Daoy (cell line): ENCODE measurements at places on chromosomes 2 and 18.

- DNase-seq: no peak
Observed at GRCh38 chr18:56128153-56128791, 510.1 kb downstream of the TXNL1 start.

DNA sequence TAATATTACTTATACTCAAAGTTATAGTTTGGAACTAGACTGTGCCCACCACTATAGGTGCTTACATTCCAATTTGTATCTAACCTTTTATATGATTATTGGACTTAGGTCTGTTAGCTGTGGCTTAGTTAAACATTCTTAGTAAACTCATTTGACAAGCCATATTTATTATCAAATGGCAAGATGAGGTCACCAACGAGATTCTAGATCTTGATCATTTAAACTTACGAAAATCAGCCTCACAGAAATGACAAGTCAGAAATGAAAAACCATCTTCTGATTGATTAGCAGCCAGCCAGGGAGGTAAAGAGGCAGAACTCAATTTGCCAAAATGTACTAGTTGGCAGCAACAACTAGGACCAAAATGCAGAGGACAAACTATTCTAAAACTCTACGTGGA lies 100.4 kb upstream of the STK17B start:
- DNase-seq: no peak

DNA sequence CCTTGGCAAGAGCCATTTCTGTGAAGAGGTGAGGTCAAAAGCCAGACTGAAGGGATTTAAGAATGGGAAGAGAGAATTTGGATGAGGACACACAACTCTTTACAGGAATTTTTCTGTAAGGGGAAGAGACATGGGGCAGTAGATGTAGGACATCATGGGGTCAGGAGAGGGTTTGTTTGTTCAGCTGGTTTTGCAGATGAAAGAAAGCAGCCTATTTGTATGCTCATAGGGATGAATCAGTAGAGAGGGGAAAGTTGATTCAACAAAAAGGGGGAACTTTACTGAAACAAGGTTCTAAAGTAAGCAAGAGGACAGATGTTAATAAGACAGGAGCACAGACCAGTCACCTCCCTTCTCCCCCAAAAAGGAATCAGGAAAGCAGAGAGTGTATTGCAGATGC lies 11.2 kb downstream of the SCG2 start:
- no peak for DNase-seq

GRCh38 chr2:160039166-160039903 lies 23.1 kb downstream of the PLA2R1 start:
- peak; percentile 94 for DNase-seq

DNA sequence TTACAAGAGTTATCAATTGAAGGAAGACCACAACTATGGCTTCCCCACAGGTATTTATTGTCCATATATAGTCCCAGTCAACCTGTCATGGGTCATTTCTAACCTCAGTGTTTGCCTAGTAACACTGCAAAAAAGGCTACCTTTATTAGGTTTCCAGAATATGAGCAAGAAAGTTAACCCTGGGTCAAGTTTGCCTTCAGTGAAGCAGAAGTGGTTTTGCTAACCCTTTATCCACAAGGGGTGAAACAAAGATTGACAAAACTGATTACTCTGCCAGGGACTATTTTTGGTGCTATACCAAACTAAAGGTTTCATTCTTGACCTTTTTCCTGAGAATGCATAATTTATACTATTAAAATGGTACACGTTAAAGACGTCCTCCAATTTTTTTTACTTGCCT lies 28.8 kb downstream of the SP100 start:
- DNase-seq: no peak

GRCh38 chr18:35390951-35391700 lies 14.0 kb upstream of the ZNF396 start:
- no peak for DNase-seq

GRCh38 chr18:50446629-50447028 lies 71.8 kb downstream of the SKA1 start:
- no peak for DNase-seq

DNA sequence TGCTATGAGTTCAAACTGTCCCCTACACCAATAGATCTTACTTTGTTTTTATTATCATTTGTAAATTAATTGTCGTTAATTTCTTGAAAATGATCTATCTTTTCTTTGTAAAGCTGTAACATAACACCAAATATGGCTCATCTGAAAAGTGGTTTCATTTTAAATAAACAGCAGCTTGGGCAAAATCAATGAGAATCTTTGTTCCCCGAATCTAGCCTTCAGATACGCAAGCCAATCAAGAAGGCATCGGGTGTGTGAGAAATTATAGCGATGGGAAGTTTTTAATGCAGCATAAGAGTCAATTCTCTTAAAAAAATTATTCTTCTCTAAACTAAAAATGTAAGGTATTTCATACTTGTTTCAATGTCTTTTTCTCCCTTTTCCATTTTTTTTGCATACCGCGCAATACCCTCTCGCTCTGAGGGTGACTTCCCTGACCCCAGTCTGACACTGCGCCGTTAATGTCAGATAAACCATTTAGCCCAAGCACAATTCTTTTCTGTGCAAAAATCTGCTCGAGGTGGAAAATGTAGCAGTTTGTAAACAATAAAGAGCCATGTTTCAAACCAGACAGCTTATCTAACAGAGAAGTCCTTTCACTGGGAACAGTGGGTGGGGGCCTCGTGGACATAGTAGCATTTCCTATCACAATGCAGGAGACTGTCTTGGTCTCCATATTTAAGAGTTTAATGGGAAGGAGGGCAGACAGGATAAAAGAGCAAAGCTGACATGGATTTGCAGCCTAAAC lies 129.4 kb downstream of the TCF4 start:
- DNase-seq: no peak

GRCh38 chr18:11676867-11677266 lies 12.2 kb upstream of the GNAL start:
- peak; percentile 65 for DNase-seq

DNA sequence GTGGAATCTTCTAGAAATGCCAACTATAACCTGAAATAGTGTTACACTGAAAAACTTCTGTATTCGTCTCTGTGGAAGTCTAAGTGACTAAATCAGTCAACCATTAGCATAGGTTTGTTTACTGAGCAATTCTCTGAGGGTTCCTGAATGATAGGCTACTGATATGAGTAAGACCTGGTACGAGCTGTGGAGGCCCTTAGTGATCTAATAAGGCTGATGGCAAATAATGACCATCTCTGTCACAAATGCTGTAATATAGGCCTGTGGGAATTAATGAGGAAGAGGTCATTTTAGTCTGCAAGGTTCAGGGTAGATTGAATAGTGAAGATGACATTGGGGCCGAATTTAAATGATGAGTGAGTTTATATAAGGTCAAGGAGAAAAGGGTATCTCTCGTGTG lies 82.5 kb downstream of the MGAT5 start:
- no peak for DNase-seq

DNA sequence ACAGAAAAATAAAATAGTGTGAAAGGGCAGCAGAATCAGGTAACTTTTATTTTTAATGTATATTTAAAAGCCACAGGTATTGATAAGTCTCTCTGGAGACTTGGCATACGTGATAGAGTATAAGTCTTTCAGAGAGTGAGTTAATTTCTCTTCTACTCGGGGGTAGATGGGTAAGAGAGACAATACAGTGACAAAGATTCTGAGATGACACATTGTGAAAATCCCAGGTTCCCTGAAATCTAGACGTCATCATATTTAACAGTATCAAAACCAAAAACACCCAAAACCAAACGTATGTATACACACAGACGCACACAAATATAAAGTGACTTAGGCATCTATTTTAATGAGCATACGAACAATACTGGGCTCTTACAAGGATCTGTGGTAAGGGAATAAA lies 33.3 kb downstream of the NIF3L1 start:
- no peak for DNase-seq

GRCh38 chr2:219648963-219649362 lies 21.5 kb downstream of the SLC4A3 start:
- DNase-seq: no peak

- DNase-seq: no peak
Observed at GRCh38 chr2:23073056-23073455, 311.9 kb upstream of the KLHL29 start.

- no peak for DNase-seq
Observed at GRCh38 chr2:159912580-159912979, 114.6 kb upstream of the CD302 start.

DNA sequence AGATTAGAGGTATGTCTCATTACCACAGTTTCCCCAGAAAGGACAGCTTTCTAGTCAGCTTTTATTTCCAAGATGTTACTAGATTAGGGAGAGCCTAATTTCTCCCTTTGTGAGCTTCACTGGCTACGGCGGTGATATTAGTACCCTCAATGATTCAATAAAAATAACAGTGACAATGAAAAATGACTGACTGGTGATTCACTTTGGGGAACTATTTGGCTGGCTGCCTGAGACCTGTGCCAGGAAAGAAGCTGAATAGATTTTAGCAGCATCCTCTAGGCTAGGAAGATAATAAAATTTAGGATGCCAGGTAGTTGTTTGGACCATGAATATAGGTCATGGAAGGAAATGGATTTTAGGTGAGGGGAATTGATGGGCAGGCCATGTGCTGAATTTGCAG lies 178.7 kb downstream of the FMNL2 start:
- peak; percentile 81 for DNase-seq

DNA sequence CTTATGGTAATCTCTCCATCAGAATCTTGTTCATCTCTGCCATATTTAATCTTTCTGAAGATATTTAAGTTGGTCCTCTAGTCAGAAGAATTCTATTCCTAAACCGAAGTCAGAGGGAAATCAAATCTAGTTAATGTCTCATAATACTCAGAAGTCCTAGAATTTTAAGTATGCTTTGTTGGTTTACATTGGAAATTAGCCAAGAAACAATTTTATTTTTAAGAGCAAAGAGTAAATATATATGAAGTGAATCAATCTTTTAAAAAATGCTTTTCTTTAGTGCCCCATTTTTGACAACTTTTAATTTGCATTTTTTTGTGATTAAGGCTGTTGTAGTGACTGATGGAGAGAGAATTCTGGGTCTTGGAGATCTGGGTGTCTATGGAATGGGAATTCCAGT lies 38.1 kb downstream of the ME2 start:
- DNase-seq: no peak

GRCh38 chr2:148338541-148338940 lies 306.0 kb upstream of the EPC2 start:
- peak; percentile 52 for DNase-seq
